ENCODE measurements at places on chromosomes 2 and 18. TPM values are rescaled to one million over a fixed set of nuclear protein-coding genes. Genes with fewer than 3 reads are reported as not detected.

Gene SPDYA
- total RNA-seq, result 0.12 TPM

Gene GDF7
- not detected for total RNA-seq

Gene ACADL
- total RNA-seq, result not detected

Gene CYP1B1
- 8.3 TPM for total RNA-seq

Gene PIEZO2
- 11.7 TPM for total RNA-seq

Gene STK11IP
- 6.7 TPM for total RNA-seq

All from M059J (cell line).